Keratinocyte (primary cell): ENCODE measurements at places on chromosomes 13 and 19.

GRCh38 chr13:94332359-94333096 is 147.0 kb downstream of the DCT start:
- DNase-seq, result no peak

DNA sequence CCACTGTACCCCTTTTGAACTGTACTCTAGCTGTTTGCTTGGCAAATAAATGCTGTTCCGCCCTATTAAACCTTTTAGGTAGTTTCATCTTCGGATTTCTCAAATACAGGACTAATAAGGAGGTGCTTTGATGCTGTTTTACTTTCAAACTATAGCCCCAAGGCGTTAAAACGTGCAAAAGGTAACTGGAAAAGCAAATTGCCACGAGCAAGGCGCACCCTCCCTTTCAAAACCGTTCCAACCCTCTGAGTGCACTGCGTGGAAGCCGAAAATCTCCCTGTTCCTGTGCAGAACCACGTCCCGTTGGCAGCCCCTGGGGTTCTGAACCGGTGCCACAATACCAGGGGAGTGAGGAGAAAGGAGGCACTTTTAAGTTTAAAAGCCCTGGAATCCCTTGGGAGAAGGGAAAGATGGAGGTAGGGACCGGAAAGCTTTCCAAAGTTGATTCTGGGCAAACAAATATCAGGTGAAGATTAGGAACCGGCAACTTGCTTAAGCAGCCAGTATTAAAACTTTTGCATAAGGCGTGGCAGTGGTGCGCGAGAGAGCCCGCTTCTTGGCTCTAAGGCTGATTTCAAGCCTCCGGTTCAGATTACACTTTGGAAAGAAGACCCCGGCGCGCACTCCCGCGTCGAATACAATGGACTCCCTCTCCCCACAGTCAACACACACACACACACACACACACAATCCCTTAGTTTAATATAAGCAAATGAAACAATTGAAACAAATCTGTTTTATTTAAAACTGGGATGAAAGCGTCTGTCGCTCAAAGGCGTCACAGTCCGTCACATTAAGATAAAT is 9.5 kb downstream of the POU4F1 start:
- no peak for DNase-seq

DNA sequence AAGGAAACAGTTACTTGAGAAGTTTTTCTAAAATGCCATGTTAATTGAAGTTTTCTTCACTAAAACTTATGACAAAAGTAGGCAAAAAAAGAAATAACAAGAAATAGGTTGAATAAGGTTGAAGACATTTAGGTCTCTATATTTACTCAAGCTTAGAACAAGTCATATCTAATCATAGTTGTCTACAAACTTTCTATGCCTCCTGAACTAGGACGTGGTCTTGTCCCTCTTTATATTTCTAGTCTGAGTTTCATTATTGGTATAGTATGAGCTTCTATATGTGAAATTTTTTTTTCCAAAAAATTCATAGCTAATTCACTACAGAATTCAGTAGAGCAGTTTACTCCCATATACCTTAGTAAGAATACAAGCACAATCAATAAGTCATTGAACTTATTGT is 836.4 kb downstream of the SLITRK6 start:
- DNase-seq, result no peak

GRCh38 chr13:75566658-75567057 is 17.1 kb downstream of the UCHL3 start:
- no peak for DNase-seq

DNA sequence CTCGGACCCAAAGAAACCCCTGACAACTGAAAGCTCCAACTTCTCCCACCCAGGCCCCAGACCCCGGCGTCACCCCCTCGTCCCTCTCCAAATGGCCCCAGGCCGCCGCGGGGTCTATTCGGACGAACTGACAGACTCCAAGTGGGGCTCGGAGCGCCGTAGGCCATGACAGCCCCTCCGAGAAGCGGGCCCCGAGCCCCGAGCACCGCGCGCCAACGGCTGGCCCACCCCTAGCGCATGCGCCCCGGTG is 360 bp downstream of the DDX39A start:
- no peak for DNase-seq

DNA sequence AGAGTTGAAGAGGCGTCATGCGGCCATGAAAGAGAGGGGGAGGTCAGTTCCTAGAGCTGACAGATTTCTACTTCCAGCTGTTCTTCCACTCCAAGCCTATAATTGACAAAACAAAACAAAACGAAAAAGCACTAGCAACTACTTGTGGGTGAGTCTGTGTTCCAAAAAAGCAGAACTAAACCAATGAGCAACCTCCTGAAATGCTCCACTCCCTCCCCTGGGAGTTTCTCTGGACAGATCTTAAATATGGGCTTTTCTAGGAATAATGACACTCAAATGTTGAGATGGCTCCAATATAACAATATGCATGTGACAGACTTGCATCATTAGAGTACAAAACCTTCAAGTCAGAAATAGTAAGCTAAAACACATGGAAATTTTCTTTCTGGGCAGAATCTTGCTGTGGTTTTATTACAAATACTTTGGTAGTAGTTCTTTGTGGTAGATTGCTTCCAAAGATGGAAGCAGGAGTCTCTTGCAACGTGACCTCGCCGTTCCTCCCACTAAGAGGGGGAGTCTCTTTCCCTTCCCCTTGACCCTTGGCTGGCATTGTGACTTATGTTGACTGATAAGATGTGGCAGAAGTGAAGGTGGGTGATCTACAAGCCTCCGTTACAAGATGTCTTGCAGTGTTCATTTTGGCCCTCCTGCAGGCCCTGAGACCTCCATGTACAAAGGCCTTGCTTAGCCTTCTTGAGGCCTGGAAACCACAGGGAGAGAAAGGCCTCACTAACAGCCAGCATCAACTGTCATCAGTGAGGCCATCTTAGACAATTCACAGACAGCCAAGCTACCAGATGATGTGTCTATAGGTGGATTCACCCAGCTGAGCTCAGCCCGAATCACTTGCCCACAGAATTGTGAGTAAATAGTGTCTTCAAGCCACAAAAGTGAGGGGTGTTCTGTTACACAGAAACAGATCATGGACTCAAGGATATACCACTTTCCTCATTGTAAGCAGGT is 173.1 kb upstream of the RFC3 start:
- no peak for DNase-seq

DNA sequence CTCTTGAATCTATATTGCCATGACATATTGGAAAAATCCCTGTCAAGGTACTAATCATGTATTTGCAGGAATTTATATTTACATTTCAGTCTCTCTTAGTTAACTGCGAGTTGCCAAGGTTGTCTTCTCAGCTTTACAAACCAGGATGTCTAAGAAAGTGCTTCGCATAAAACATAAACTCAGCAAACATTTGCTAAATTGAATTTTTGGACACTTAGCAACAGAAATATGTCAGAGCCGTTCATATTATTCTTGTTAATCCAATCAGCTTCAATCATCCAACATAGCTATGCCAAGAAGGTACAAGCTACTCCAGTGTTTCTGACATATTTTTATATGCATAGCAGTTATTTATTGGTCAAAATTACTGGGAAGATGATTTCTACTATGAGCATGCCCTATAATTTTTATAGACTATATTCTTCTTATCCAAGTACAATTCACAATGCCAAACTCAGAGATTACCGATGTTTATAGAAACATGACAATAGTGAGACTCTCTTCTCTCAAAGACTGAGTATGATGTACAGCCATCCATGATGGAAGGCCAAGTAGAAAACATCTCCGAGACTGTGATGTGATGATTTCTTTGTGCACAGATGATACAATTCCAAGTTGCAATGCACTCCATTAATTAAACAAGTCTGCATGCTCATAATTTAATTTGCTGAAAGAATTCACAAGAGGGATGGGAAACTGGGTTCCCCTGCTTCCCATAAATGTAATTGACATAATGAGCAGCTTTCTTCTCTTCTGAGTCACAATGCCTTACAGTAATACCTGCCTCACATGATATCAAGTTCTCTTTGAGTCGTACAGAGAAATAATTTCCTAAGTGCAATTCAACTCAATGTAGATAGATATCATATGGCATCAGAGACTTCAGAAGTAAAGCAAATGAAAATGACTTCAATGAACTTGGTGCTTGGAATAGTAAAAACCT is 776.3 kb downstream of the EFNB2 start:
- no peak for DNase-seq

GRCh38 chr13:55439450-55439849 is 1701.3 kb upstream of the PRR20A start:
- no peak for DNase-seq

- no peak for DNase-seq
These were observed 69.8 kb downstream of the LRCH1 start for GRCh38 chr13:46622630-46623256.

GRCh38 chr19:30047432-30047831 is 105.4 kb downstream of the URI1 start:
- no peak for DNase-seq

- no peak for DNase-seq
These were observed 20.3 kb downstream of the ATP12A start for GRCh38 chr13:24700539-24700938.

GRCh38 chr13:79810018-79810417 is 329.1 kb downstream of the NDFIP2 start:
- no peak for DNase-seq

GRCh38 chr13:48979892-48980291 is 4.2 kb downstream of the FNDC3A start:
- DNase-seq, result no peak

DNA sequence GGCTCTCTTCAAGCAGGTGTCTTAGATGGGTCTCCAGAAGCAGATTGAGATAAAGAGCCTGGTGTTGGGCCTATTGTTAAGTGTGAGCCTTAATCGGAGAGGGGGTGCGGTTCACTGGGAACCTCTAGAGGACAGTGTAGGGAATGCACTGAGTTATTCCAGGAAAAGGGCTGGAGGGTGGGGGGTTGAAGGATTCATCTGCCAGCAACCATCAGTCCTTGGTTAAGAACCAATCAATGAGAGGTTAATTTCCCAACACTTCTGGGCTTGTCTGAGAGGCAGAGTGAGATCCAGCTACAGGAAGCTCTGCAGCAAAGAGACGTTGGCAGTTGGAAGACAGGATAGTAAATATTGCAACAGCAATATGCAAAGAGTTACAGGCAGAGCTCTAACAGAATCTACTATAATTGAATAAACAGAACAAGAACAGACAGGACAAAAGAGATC is 28.7 kb downstream of the CYP4F2 start:
- DNase-seq, result peak; percentile 13

DNA sequence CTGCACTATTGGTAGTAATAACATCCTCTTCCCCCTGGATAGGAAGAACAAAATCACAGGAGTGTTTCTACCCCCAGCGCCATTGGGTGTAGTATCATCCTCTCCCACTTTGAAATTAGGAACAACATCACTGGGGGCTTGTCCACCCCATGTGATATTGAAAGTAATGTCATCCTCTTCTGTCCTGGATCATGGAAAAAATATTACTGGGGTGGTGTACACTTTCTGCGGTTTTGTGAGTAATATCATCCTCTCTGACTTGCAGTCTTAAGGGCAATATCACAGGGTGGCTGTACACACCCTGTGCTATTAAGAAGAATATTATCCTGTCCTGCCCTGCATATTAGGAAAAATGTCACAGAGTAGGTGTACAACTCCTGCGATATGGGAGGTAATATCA is 4.9 kb upstream of the RGCC start:
- no peak for DNase-seq

DNA sequence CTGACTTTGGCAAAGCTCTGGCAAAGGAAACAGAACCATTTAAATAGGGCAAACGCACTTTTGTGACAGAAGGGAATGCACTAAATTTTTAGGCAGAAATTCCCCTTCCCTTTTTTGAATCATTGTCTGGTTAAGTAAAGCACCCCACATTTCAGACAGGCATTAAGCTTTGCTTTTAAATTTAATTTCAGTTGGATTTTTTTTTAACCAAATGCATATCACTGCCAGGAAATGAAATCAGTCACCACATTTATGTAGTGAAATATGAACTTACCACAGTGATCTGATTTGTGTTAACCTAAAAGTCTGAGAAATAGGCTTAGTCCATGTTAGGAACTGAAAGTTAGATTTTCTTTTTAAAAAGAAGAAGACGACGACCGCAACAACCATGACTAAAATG is 10.8 kb downstream of the GPR183 start:
- DNase-seq, result no peak

DNA sequence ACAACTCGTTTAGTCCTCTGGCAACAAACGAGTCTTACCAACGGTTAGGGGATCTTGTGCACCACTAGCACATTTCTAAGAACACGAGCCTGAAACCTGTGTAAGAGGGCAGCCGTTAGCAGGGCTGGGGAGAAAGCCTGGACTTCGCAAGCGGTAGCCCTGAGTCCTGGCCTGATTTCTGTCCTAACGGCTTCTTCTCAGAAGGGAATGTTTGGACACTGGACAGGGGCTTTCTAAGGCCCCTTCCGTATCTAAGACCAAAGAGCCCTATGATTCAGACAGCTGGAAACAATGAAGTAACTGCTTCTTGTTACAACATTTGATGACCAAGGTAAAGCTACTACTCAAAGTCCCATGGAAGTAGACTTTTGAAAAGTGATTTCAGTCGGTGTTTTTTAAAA is 2.2 kb downstream of the ANKRD10 start:
- DNase-seq, result no peak

DNA sequence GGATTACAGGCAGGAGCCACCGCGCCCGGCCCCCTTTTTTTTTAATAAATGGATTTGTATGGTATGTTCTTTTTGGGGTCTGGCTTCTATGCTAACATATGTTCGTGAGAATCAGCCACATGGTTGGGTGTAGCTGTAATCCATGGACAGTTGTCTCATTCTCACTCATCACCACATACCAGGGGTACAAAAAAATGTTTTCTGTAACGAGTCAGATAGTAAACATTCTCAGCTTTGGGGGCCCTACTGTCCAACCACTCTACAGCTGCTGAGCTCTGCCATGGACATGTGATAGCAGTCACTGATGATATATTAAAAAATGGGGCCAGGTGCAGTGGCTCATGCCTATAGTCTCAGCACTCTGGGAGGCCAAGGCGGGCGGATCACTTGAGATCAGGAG is 5.1 kb upstream of the RETN start:
- no peak for DNase-seq

DNA sequence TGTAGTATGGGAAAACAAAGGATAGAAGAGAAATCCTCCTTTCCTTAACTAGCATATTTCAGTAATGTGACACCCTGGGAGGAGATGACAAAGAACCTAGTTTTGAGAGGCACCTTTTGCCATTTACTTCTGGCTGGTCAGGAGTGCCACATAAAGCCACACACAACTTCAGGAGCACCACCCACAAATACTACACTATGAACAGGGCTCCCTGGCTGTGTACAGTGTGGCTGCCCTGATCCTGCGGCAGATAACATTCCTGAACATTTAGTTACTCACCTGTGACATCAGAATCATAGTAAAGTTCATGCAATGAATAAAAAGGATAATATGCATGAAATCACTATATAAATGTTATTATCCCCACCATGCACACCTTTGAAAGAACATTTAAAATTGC is 17.4 kb upstream of the IRS2 start:
- no peak for DNase-seq

DNA sequence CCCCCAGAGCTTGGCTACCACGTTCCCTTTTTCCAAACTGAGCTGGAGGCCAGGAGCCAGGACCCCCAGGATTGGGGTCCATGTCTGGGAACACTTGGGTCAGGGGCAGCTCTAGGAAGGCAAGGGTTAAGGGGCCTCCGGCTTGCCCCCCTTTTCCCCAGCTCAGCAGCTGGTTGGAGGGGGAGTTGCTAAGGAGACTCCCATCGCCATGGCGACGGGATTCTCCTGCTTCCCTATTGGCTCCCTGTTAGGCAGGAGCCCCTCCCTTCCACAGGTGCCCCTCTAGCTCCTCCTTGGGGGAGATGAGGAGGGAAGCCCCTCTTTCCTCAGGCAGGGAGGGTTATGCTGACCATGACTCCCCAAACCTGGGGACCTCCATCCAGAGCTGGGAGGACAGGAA is 33.9 kb downstream of the PDE4A start:
- no peak for DNase-seq
